ENCODE measurements at places on chromosomes 2 and 18. TPM values are rescaled to one million over a fixed set of nuclear protein-coding genes. Genes with fewer than 3 reads are reported as not detected.

Gene CYBRD1
- 132 TPM for total RNA-seq

Gene EGR4
- total RNA-seq: not detected

Gene STPG4
- total RNA-seq: 0.23 TPM

Gene ITPRIPL1
- 0.75 TPM for total RNA-seq

Gene TBR1
- not detected for total RNA-seq

Gene DLX1
- 0.38 TPM for total RNA-seq

Gene TNS1
- total RNA-seq: 103 TPM

Gene UGT1A8
- total RNA-seq: 0.08 TPM

Gene PAX3
- 7.6 TPM for total RNA-seq

Gene USP14
- total RNA-seq: 17.4 TPM

Gene PEX13
- total RNA-seq: 26.2 TPM

Gene COL4A4
- 6.8 TPM for total RNA-seq

Gene RAX
- not detected for total RNA-seq

Gene PLGLB2
- total RNA-seq: 0.23 TPM

Gene TRPM8
- 0.59 TPM for total RNA-seq

Gene ANKRD53
- total RNA-seq: 0.15 TPM

Gene NR4A2
- total RNA-seq: not detected

Gene TLX2
- total RNA-seq: not detected

Gene C1GALT1C1L
- total RNA-seq: 0.30 TPM

Gene RNF125
- 0.35 TPM for total RNA-seq

Gene AKAIN1
- total RNA-seq: not detected

Gene TMEM200C
- total RNA-seq: 0.83 TPM

Gene SLC11A1
- 0.12 TPM for total RNA-seq

Gene INPP5D
- 0.83 TPM for total RNA-seq

Gene EMILIN2
- 25.3 TPM for total RNA-seq

Gene KCNG2
- 0.12 TPM for total RNA-seq

Gene CERKL
- total RNA-seq: not detected

Gene LYPD6
- total RNA-seq: not detected

Gene LINC00305
- not detected for total RNA-seq

Gene TMEM247
- total RNA-seq: not detected

Gene ATP6V1C2
- total RNA-seq: not detected

Gene GNLY
- not detected for total RNA-seq

Gene KCNK3
- total RNA-seq: 1.1 TPM

Gene PARD3B
- total RNA-seq: 19.1 TPM

Gene CIDEA
- total RNA-seq: not detected

Gene PROKR1
- not detected for total RNA-seq

Gene G6PC2
- not detected for total RNA-seq

Gene SERPINB2
- total RNA-seq: not detected

Gene TMEM178A
- 3.5 TPM for total RNA-seq

Gene TGFA
- 1.7 TPM for total RNA-seq

Gene BMP10
- not detected for total RNA-seq

Gene MC2R
- total RNA-seq: not detected

Gene MAL
- not detected for total RNA-seq

Gene ANKRD30B
- 0.23 TPM for total RNA-seq

Gene DSC1
- not detected for total RNA-seq

Gene GALR1
- under 0.01 TPM for total RNA-seq

Gene ACMSD
- total RNA-seq: not detected

Gene ACVR1C
- total RNA-seq: 0.08 TPM

Gene RTP5
- total RNA-seq: not detected

Gene TTR
- not detected for total RNA-seq

All from smooth muscle cell of the coronary artery (primary cell).